ENCODE measurements at places on chromosomes 6 and 20.

DNA sequence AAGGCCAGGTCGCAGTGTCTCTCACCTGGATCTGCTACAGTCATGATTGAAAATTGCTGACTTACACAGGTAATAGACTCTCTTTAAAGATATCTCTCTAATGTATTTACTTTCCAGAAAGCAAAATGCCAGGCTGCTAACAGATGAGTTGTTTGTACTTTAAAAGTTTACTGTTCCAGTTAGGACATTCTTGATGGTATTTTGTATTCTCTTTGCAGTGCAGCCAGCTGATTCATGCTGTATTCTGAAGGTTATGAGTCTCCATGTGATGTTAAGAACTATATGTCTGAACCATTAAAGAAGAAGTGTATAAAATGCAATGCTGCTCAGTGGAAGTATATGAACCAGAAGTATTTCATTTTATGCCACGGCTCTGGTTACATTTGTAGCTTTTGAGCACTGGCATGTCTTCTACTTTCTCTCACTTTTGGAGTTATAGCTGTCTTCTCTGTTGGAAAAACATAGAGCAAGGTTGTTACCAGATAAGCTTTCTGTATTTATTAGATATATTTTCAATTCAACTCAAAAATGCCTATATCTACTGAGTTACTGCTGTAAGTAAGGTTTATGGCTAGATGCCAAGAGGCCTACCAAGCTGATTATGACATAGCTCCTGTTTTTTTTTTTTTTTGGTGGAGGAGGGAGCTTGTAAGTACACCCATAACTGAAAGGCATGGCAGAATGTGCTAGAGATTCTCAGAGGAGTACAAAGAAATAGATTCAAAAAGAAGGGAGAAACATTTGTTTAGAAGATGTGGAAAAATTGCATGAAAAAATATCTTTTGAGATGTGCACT lies 130.5 kb upstream of the MAN1A1 start:
- no peak for DNase-seq

- DNase-seq = no peak
These were observed 1.6 kb downstream of the MDFI start for GRCh38 chr6:41639809-41640371.

DNA sequence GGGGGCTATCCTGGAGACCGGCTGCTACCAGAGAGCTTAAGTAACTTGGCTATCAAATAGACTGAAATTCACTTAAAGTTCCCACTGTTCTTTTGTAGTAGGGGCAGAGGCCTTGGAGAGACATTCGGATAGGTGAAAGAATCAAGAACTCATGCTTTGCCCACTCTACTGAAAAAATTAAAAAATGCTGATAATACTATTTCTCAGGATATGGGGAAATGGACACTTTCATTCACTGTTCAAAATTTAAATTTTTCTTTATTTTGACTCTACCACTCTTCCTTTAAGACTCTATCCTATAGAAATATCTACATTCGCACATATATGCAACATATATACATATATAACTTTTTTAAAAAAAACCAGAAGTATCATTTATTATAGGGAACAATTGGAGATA lies 117.8 kb upstream of the CHD6 start:
- DNase-seq = no peak

DNA sequence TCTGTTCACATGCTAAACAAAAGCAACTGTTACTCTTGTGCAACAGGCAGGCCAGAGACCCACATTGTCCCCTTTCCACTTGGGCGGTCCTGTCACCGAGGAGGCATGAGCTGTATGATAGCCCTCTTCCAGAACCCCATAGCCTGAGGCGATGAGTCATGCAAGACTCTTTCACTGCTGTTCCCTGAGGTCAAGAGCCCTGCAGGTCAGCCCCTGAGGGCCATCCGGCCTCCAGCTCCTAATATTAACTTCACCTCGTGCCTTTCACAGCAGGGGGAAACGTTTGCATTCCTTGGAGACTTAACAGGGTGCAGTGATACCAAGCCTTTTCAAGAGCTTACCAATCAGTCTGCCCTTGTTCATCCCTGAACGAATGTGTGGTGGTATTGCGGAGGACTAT lies 253.3 kb upstream of the ECI2 start:
- DNase-seq = no peak

GRCh38 chr20:24497851-24498250 lies 28.4 kb downstream of the SYNDIG1 start:
- no peak for DNase-seq

- no peak for DNase-seq
These were observed 607.6 kb upstream of the MAN1A1 start for GRCh38 chr6:119957195-119957594.

DNA sequence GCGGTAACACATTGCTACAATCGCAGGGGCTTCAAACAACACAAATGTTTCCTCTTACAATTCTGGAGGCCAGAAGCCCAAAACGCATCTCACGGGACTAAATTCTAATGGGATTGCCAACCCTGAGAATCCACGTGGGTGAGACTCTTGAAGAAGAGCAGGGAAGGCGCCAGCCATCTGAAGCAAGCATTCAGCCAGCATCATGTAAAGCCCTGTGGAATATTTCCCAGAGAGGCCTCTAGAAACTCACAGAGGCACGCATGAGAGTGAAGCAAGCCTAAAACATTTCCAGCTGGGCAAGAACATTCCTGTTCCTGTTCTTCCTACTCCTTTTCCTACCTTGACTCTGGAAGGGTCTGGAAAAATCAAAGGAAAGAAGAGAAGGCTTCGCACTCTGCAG lies 19.6 kb upstream of the FNDC1 start:
- DNase-seq = no peak

DNA sequence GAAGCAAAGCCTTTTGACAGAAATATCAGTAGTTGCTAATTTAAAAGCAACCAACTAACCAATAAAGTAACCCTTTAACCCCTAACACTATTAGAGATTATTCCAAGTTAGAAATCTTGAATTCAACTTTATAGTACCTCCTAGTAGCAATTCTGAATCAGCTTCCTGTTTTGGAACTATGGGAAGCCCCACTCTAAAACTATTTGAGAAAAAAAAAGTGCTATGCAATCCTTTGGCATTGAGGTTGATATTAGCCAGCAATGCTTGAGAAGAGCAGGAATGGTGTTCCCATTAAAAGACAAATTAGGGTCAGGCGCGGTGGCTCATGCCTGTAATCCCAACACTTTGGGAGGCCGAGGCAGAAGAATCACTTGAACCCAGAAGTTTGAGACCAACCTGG lies 306.2 kb upstream of the ZFP64 start:
- no peak for DNase-seq

DNA sequence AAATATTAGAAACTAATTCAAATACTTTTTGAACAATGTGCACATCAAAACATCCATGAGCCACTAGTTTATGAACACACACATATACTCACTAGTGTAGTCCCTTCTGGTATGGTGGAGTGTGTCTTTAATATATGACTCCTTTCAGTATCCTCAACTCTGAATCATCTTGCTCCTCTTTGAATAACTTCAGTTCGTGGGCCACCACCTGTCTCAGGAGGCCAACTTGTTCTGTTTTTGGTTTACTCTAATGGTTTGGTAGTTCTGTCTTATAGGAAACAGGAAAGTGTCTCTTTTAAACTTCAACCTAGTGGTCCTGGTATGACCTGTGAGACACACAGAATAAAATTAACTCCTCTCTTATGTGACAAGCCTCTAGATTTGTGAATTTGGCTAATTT lies 55.6 kb downstream of the ZNF292 start:
- no peak for DNase-seq

GRCh38 chr6:19086480-19086879 lies 699.3 kb downstream of the RNF144B start:
- no peak for DNase-seq

Measured in hippocampal formation (tissue), 2 donors.